ENCODE measurements at places on chromosomes 16 and 17. TPM values are rescaled to one million over a fixed set of nuclear protein-coding genes. Genes with fewer than 3 reads are reported as not detected.

Gene NXPH3
- total RNA-seq = not detected

Gene PYY
- not detected for total RNA-seq

Gene PRKAR1A
- total RNA-seq = 117 TPM

Gene NAA60
- total RNA-seq = 11.3 TPM

Gene ALOXE3
- not detected for total RNA-seq

Gene OTOP2
- not detected for total RNA-seq

Gene PSME3
- total RNA-seq = 25.0 TPM

Gene SSTR5
- total RNA-seq = not detected
